T-helper 17 cell (primary cell): ENCODE measurements at places on chromosomes 4 and X. TPM values are rescaled to one million over a fixed set of nuclear protein-coding genes. Genes with fewer than 3 reads are reported as not detected.

DNA sequence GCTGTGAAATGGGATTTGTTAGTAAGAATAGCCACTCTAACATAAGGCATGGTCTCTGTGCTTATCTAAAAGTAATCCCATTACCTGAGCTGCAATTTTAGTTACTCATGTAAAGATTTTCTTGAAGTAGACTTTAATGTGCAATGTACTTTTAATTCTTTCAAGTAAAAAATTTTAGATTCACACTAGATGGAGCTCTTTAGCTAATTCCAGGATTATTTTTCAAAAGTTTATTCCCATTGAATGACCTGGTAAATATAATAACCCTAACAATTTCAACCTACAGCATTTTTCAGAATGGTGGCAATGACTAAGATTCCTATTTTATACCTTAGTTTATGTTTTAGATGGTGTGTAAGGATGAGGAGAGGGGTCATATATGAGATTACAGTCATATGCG, 18.1 kb downstream of the USP38 start:
- H3K36me3 ChIP-seq = peaks cover 28% of the 10 kb centered on the region
- H3K4me3 ChIP-seq = no peak overlapping the region
- no peak for DNase-seq

- H3K36me3 ChIP-seq = no peaks in the 10 kb centered on the region
- no peak for DNase-seq
- H3K4me3 ChIP-seq = no peak overlapping the region
- H3K27me3 ChIP-seq = no peaks in the 10 kb centered on the region
These were observed 667.5 kb upstream of the MAGEB2 start for GRCh38 chrX:29547877-29548276.

DNA sequence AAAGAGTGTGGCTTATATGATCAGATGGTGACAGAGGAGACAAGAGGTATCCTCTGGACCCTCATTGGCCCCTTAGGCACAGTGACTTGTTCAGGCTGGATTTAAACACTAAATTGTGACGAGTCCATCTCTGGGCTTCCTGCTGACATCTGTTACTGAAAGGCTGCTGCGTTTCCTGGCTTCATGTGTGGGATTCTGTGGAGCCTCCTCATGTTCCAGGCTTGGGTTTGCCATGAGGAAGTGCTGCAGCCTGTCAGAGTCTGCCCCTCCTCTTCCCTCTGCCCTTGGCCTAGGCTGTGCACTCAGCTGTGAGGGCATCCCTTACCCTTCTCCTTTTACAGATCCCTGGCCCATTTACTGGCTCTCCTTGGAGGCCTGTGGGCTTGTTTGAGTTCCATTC, 159.1 kb upstream of the TTC29 start:
- H3K4me1 ChIP-seq = no peaks in the 10 kb centered on the region
- H3K4me3 ChIP-seq = no peak overlapping the region
- no peak overlapping the region for H3K27ac ChIP-seq
- DNase-seq = no peak
- peaks cover 55% of the 10 kb centered on the region for H3K27me3 ChIP-seq

DNA sequence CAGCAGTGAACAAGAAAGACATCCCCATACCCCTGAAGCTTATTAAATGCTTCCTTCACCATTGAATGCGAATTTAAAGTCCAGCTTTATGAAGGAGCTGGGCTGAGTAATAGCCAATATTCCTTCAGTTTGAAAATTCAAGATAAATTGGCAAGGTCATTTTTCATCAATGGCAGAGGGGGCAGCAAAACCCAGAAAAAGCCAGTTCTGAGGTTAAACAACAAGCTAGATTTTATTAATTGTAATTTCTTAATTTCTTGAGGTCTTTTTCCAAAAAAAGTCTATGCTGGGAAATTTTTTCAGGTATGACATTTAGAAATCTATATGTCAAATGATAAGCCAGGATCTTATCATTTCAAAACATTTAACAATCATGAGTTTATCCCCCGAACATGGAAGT, 808.9 kb downstream of the RPA4 start:
- DNase-seq = no peak
- no peak overlapping the region for H3K4me3 ChIP-seq
- no peaks in the 10 kb centered on the region for H3K27me3 ChIP-seq
- H3K36me3 ChIP-seq = no peaks in the 10 kb centered on the region
- H3K27ac ChIP-seq = no peak overlapping the region

DNA sequence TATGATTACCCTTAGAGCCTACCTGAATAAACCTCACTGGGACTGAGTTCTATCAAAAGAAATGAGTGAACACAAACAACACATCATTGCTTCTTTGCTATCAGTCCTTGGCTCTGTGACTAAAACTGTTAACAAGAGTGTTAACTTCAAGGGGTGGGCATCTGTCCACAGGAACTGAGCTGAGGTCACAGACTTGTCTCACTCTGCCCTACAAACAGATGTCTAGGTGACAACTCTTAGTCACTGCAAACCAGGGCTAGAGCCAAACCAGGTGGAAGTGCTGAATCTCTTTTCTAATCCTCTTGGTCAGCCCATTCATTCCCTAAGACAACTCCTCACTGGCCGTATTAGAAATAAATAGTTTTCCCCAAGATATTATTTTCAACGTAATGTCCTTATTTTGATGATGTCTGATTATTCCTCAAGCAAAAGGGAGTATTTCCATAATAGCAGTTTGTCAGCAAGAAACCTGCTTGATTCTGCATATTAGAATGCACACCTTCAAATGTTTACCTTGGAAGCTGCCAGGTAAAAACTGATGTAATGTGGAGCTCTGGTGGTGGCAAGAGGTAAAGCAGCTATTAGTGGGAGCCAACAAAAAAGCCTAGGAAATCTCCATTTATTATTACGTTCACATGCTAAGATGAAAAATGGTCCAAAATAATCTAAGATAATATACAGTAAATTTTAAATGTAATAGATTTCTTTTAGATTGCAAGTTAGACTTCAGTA, 4.0 kb downstream of the COL25A1 start:
- DNase-seq = no peak
- H3K4me3 ChIP-seq = no peak overlapping the region
- H3K36me3 ChIP-seq = peaks cover 3% of the 10 kb centered on the region
- peaks cover 53% of the 10 kb centered on the region for H3K27me3 ChIP-seq
- H3K4me1 ChIP-seq = peaks cover 16% of the 10 kb centered on the region

DNA sequence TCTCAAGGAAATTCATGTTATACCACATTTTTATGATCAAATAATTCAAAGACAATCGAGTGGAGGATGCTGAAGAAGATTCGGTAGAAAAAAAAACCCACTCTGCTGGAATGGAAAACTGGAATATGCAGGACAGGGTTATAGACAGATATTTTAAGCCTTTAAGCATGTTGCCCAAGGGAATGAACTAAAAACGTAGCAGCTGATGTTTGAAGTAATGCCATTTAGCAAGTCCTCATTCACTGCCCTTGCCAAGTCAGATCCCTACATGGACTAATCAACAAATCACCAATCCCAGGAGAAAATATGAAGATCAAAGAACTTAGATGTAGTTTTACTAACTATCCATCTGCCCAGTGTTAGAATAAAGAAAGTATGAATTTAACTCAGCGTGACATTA, 75.6 kb upstream of the ETNPPL start:
- H3K27me3 ChIP-seq = peaks cover 17% of the 10 kb centered on the region
- H3K36me3 ChIP-seq = no peaks in the 10 kb centered on the region
- no peak overlapping the region for H3K4me3 ChIP-seq
- H3K4me1 ChIP-seq = no peaks in the 10 kb centered on the region

DNA sequence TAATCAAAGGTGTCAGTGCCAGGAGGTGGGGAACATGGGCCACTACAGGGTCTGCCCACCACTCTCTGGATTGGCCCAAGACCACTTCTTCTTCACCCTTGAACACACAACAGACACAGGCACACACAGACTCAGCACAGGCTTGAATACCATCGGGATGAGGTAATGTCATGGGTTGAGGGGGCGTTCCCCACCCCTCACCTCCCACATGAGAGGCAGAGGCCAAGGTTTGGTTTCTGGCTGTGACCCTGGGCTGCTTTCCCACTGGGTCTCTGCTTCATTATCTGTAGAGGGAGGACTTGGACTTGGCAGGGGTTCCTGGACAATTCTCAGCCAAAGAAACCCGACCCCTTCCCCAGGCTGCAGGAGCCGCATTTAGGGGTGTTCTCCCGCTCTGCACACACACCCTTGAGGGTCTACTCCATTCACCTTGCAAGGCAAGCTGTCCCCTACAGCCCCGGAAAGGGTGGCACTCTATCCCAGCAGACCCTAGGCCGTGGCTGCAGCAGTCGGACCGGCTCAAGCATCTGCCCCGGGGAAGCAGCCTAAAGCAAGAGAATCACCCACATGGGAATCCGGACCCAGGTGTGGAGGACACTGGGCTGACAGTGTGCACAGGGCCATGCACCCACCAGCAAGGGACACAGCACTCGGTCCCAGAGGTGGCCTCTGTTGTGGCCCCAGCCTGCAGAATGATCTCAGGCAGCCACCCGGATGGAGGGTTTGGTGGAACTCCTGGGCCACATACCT, 62.4 kb downstream of the TRMT44 start:
- no peaks in the 10 kb centered on the region for H3K27me3 ChIP-seq
- no peaks in the 10 kb centered on the region for H3K4me1 ChIP-seq
- H3K36me3 ChIP-seq = peaks cover 4% of the 10 kb centered on the region
- no peak overlapping the region for H3K4me3 ChIP-seq
- H3K27ac ChIP-seq = no peak overlapping the region

The SERPINA7 gene
- not detected for total RNA-seq

GRCh38 chr4:82247171-82247570, 126.6 kb downstream of the HNRNPD start:
- no peak overlapping the region for H3K27ac ChIP-seq
- no peak overlapping the region for H3K4me3 ChIP-seq
- H3K36me3 ChIP-seq = no peaks in the 10 kb centered on the region
- no peaks in the 10 kb centered on the region for H3K4me1 ChIP-seq

The PDCL2 gene
- not detected for total RNA-seq

The TEX11 gene
- total RNA-seq = not detected

DNA sequence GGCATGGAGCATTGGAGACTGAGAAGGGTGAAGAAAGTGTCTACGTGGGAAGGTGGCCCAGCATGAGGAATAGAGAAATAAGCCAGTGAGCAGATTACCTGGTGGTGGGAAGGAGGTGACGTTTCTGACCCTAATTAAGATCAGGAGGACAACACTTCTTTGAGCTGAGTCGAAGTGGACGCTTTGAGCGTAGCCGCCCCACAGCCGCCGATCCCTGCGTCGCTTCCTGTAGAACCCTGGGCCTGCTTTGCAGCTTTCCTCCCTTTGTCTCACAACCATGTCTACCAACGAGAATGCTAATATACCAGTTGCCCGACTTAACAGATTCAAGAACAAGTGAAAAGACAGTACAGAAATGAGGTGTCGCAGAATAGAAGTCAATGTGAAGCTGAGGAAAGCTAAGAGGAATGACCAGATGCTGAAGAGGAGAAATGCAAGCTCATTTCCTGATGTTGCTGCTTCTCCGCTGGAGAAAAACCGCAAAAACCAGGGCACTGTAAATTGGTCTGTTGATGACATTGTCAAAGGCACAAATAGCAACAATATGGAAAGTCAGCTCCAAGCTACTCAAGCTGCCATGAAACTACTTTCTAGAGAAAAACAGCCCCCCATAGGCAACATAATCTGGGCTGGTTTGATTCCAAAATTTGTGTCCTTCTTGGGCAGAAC, 6.4 kb upstream of the ANTXR2 start:
- H3K36me3 ChIP-seq = no peaks in the 10 kb centered on the region
- H3K27ac ChIP-seq = no peak overlapping the region
- no peak for DNase-seq

GRCh38 chr4:41079881-41080560, 134.3 kb downstream of the APBB2 start:
- no peak overlapping the region for H3K27ac ChIP-seq
- peaks cover 4% of the 10 kb centered on the region for H3K27me3 ChIP-seq
- no peaks in the 10 kb centered on the region for H3K36me3 ChIP-seq
- H3K4me1 ChIP-seq = no peaks in the 10 kb centered on the region

The CENPVL1 gene
- total RNA-seq = not detected

The NEUROG2 gene
- total RNA-seq = not detected

- no peak overlapping the region for H3K27ac ChIP-seq
- no peaks in the 10 kb centered on the region for H3K36me3 ChIP-seq
- no peak for DNase-seq
- H3K4me3 ChIP-seq = no peak overlapping the region
- no peaks in the 10 kb centered on the region for H3K27me3 ChIP-seq
- no peaks in the 10 kb centered on the region for H3K4me1 ChIP-seq
These were observed 240.5 kb downstream of the CFAP47 start for GRCh38 chrX:36160081-36160480.

The NCAPG gene
- 1.2 TPM for total RNA-seq

DNA sequence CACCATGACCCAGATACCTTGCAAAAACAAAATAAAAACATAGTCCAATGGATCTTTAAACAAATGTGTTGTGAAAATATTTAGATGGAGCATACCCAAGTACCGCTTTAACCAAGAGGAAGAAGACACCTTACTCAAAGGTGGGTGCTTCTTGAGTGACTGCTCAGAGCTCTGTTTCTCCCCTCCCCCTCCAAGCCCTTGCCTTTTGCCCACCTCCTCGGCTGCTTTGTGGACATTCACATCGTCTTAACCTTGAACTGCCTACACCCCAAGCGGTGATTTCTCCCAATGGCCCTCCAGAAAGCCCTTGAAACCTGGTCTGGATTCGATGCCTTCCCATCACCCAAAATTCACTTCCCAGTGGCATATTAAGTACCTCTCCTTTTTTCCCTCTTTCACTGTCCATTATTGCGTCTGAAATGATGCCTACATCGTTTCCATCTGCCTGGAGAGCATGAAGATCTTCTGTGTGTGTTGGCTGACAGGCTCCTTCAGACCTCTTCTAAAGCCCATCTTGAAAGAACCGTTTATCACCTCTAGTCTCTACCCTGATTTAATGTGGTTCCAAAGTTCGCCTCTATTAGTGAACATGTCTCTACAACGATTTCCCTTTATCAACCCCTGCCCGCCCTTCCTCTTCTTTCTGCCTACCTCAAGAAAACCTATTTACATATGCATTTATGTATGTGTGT, 968 bp downstream of the GPRIN3 start:
- peak overlapping the region; percentile 97 for H3K4me3 ChIP-seq
- no peak for DNase-seq
- H3K36me3 ChIP-seq = peaks cover 23% of the 10 kb centered on the region
- H3K27me3 ChIP-seq = no peaks in the 10 kb centered on the region
- H3K27ac ChIP-seq = no peak overlapping the region

The FAM236A gene
- total RNA-seq = not detected
